ENCODE measurements at places on chromosomes 12 and 14.
A peak's percentile ranks its signal among the peaks of the same experiment; 100 is the strongest.

DNA sequence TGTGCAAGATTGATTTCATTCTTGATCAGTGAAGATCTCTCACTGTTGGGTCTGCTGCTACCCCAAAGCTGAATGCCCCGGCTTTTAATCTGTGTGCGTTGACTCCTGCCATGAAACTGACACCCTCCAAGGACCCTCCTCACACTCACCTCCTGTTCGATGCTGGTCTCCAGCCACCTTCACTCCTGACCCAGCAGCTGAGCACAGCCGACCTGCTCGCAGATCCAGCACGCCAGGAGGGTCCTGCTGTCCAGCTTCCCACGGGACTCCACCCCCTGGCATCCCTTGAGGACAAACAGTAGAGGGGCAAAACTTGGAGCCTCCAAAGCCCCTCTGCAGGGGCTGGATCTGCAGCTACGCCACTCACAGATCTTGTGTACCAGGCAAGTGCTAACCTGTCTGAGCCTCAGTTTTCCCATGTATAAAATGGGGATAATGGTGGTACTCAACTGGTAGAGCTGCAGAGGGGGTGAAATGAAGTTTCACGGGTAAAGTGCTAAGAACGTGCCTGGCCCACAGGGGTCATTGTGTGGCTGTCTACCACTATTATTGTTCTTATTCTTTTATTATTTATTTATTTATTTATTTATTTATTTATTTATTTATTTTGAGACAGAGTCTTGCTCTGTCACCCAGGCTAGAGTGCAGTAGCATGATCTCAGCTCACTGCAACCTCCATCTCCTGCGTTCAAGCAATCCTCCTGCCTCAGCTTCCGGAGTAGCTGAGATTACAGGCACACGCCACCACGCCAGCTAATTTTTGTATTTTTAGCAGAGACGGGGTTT, 178.0 kb downstream of the PHETA1 start:
- H3K27me3 ChIP-seq, result peaks cover 15% of the 10 kb centered on the region
- H3K4me1 ChIP-seq, result no peaks in the 10 kb centered on the region
- H3K36me3 ChIP-seq, result no peaks in the 10 kb centered on the region

DNA sequence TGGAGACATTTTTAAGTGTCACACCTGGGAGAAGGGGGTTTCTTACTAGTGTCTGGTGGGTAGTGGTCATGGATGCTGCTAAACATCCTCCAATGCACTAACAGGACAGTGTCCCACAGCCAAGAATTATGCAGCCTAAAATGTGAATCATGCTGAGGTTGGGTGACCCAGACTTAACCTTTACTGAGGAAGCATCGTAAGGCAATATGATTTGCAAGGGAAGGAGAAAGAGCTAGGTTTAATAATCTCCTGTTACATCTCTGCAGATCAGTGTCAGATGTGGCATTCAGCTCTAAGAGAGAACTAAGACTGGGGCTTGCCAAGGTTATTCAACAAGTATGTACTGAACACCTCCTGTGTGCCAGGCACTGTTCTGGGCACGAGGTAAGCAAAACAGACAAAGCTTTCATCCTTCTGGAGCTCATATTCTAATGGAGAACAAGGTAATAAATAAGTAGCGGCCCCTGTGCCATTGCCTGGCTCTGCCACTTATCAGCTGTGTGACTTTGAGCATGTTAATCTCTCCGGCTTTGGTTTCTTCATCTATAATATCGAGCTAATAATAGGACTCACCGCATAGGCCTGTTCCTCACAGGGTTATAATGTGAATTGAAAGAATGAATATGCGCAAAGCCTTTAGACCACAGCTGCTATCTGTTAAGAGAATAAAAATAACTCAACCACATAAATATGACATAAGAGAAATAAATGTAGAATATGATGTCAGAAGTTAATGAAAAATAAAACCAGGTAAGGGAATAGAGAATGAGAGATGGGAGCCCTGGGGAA, 13.5 kb upstream of the GOLGA5 start:
- DNase-seq, result no peak
- no peak overlapping the region for H3K27ac ChIP-seq
- no peaks in the 10 kb centered on the region for H3K4me1 ChIP-seq
- no peaks in the 10 kb centered on the region for H3K27me3 ChIP-seq
- H3K36me3 ChIP-seq, result no peaks in the 10 kb centered on the region

DNA sequence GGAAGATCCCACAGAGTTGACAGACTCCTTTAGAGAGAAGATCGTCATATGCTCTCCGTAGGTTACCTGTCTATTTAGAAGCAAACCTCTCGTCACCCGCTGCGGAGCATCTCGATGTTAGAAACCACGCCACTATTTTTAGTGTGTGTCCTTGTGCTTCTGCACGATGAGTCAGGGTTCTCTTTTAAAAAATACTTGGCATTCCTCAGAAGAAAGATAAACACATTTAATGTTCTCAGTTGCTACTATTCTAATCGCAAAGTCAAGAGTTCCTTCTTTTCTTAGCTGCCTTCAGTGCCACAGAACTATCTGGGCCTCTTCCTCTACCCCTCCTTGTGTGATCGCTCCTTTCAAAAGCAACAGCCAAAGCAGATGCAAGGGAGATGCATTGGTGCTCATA, 192.4 kb downstream of the PELI2 start:
- H3K27ac ChIP-seq, result no peak overlapping the region
- no peaks in the 10 kb centered on the region for H3K4me1 ChIP-seq
- no peaks in the 10 kb centered on the region for H3K27me3 ChIP-seq
- no peak overlapping the region for H3K4me3 ChIP-seq
- no peak for DNase-seq

- no peak for DNase-seq
- no peak overlapping the region for H3K27ac ChIP-seq
- H3K4me1 ChIP-seq, result no peaks in the 10 kb centered on the region
- H3K36me3 ChIP-seq, result peaks cover 49% of the 10 kb centered on the region
These were observed 28.3 kb downstream of the DYNC1H1 start for GRCh38 chr14:101992708-101993107.

GRCh38 chr14:39015360-39015961, 87.6 kb downstream of the SEC23A start:
- no peak overlapping the region for H3K27ac ChIP-seq
- DNase-seq, result peak; percentile 73
- H3K27me3 ChIP-seq, result no peaks in the 10 kb centered on the region

GRCh38 chr12:52166672-52167071, 25.1 kb downstream of the KRT80 start:
- no peak for DNase-seq
- H3K4me3 ChIP-seq, result no peak overlapping the region
- H3K27ac ChIP-seq, result no peak overlapping the region

DNA sequence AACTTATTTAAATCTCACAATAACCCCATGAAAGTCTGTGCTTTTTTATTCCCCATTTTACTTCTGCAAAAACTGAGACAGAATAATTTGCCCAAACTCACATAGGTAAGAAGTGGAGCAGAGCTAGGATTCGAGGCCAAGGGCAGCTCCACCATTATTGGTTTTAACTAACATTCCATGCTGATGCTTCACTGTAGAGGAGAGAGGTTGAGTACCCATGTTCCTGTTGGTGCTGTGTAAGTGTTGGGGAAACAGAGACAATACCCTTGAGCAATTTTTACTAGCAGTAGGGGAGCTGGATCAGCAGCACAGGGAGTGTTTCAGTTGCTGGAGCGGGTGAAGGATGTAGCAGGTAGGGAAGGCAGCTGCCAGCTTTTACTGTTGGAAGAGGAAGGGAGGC, 21.1 kb downstream of the RASSF8 start:
- H3K4me1 ChIP-seq, result peaks cover 6% of the 10 kb centered on the region
- no peak for DNase-seq
- H3K27ac ChIP-seq, result no peak overlapping the region
- H3K4me3 ChIP-seq, result no peak overlapping the region
- no peaks in the 10 kb centered on the region for H3K27me3 ChIP-seq

- peak; percentile 18 for DNase-seq
- no peak overlapping the region for H3K27ac ChIP-seq
- no peaks in the 10 kb centered on the region for H3K27me3 ChIP-seq
- H3K4me3 ChIP-seq, result no peak overlapping the region
- H3K36me3 ChIP-seq, result peaks cover 7% of the 10 kb centered on the region
These were observed 9.9 kb downstream of the BCL7A start for GRCh38 chr12:122031342-122032216.

DNA sequence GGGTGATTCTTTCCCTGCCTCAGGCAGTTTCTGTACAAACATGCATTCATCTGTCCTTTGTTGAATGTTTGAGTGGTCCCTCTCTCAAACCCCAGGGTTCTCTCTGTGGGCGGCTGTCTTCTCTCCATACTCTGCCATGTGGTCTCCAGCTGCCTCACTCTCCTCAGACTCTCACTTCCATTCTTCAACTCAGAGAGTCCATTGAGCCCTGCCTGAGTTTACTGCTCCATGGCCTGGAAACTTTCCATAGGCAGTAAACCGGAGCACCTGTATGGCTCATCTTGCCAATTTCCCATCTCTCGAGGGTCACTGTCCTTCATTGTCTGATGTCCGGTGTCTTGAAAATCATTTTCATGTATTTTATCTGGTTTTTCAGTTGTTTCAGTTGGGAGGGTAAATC, 11.3 kb downstream of the C14orf132 start:
- H3K4me3 ChIP-seq, result no peak overlapping the region
- H3K27ac ChIP-seq, result no peak overlapping the region
- no peaks in the 10 kb centered on the region for H3K4me1 ChIP-seq
- H3K36me3 ChIP-seq, result no peaks in the 10 kb centered on the region
- no peaks in the 10 kb centered on the region for H3K27me3 ChIP-seq

DNA sequence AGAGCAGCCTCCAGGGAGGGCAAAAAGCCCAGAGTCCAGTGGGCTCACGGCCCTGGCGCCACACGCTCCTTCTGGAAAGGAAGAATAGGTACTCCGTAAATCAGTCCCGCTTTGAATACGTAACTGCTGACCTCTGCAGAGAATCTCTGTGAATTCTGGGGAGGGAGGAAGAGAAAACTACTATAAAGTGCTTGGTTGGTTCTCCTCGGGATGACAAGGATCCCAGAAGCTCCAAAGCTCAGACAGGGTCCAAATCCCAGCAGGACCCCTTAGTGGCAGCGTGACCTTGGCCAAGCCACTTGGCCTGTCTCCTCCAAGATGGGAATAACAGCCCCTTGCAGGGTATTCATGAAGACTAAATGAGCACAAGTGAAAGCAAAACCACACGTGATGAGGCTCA, 31.7 kb downstream of the ANO2 start:
- no peak for DNase-seq
- no peaks in the 10 kb centered on the region for H3K4me1 ChIP-seq
- no peaks in the 10 kb centered on the region for H3K27me3 ChIP-seq
- H3K27ac ChIP-seq, result no peak overlapping the region

- no peak for DNase-seq
- no peaks in the 10 kb centered on the region for H3K36me3 ChIP-seq
- H3K4me1 ChIP-seq, result no peaks in the 10 kb centered on the region
- no peak overlapping the region for H3K27ac ChIP-seq
These were observed 1106.6 kb downstream of the VRK1 start for GRCh38 chr14:97903821-97904220.

DNA sequence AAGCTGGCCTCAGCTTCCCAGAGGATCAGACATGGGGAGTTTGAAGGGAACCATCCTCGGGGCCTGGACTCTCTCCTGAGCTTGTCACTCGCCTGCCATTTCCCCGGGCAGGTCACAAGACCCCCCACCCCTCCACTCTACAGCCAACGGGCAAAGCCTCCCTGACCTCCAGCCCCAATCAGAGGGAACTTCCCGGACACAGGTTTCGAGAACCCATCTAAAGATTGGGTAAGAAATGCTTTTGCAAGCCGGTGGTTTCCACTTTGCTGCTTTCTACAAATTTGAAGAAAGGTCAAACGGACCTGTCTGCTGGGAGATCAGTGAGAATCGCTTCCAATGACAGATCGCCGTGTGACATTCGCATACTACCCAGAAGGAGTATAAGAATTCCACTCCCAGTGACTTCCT, 89.6 kb downstream of the SCARB1 start:
- peaks cover 4% of the 10 kb centered on the region for H3K4me1 ChIP-seq
- H3K36me3 ChIP-seq, result no peaks in the 10 kb centered on the region
- H3K27ac ChIP-seq, result no peak overlapping the region
- H3K27me3 ChIP-seq, result no peaks in the 10 kb centered on the region
- no peak for DNase-seq
- no peak overlapping the region for H3K4me3 ChIP-seq

DNA sequence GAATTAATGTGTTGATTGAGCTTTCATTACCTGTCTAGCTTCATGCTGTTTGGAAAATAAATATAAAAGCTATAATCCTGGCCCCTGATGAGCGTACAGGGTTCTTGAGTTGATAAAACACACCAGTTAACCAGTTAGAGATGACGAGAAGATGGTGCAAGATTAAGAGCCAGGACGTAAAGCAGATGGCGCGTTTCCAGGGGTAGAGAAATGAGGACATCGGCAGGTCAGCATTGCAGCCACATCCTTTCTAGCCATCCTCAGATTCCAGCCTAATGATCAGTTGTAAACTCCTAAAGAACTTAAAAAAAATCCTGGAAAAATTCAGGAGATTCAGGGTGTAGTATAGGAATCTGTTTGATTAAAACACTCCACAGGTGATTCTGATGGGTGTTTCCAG, 203.7 kb downstream of the CACNA1C start:
- H3K36me3 ChIP-seq, result no peaks in the 10 kb centered on the region
- H3K4me1 ChIP-seq, result peaks cover 15% of the 10 kb centered on the region
- no peak overlapping the region for H3K4me3 ChIP-seq
- no peaks in the 10 kb centered on the region for H3K27me3 ChIP-seq

- H3K4me1 ChIP-seq, result peaks cover 4% of the 10 kb centered on the region
- no peak for DNase-seq
- H3K4me3 ChIP-seq, result peak overlapping the region; percentile 24
- no peaks in the 10 kb centered on the region for H3K27me3 ChIP-seq
- peak overlapping the region; percentile 97 for H3K27ac ChIP-seq
These were observed 704 bp downstream of the SDR39U1 start for GRCh38 chr14:24441904-24442239.

DNA sequence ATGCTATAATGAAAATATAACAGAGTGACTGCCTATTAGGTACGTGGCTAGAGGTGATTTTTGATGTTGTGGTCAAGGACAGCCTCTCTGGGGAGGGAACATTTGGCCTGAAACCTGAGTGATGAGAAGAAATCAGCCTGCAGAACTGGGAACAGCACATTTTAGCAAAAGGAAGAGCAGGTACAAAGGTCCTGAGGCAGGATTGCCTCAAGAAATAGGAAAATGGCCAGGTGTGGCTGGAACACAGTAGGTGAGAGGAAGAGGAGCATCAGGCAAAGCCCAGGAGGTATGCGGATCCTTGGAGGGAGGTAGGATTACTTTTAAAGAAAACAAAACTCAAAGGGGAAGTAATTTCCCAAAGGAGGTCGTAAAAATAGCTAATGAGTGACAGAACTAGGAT, 582.9 kb downstream of the MED13L start:
- no peak for DNase-seq
- no peaks in the 10 kb centered on the region for H3K36me3 ChIP-seq
- no peak overlapping the region for H3K27ac ChIP-seq
- H3K4me1 ChIP-seq, result no peaks in the 10 kb centered on the region

Data from lung (tissue), 17 donors.